CD4-positive, alpha-beta T cell treated with Interleukin-1 beta for 1 hour (primary cell): ENCODE measurements at places on chromosomes 11 and 22.

DNA sequence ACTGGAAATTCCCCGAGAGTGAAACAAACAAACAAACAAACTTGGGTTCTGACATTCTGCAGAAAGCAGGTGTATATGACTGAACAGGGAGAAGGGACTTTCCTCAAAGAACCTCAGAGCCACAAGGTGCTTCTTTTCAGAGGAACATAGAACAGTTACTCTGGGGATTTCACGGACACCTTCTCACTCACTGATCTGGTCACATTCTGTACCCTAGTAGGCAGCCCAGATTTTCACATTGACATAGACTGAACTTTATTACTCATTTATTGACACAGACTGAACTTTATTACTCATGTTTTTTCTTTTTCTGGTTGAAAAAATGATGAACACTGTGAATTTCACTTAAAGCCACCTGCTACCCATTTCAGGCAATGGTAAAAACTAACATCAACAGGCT lies 263.0 kb downstream of the OPCML start:
- DNase-seq = no peak

DNA sequence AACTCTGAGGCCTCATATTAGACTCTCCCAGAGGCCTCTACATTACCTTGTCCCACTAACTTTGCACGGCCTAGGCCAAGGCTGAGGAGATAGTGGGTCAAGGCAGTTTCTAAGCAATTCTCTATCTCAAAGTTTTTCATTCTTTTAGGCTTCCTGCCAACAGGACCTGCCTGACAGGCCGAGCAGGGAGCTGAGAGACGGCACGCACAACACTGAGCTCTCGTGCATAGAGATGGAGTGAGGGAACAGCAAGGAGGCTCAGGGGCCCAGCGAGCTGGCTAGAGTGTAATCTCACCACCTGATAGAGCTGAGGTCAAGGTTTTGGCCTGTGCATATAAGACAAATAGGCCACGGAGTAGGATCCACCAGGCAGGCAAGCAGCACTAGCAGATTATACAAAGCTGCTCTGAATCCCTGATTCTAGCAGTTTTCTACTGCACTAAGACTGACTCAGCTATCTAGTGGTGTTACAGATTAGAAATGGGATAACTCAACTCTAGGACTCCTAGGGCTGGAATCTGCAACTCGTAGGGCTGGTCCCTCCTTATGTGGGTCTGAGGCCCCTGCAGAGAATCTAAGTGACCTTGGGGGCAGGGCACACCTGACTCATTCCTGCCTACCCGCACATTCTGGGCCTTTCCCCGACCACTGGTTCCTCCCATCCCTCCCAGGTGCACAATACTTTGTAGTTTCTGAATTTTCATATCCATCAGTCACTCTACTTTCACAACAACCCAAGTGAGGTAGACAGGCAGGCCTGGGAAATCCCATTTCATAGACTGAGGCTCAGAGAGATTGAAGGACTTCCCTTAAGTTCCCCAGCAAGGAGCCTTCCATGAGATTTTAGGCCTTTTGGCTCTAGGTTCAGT lies 1.7 kb downstream of the CYB5R2 start:
- DNase-seq = no peak

DNA sequence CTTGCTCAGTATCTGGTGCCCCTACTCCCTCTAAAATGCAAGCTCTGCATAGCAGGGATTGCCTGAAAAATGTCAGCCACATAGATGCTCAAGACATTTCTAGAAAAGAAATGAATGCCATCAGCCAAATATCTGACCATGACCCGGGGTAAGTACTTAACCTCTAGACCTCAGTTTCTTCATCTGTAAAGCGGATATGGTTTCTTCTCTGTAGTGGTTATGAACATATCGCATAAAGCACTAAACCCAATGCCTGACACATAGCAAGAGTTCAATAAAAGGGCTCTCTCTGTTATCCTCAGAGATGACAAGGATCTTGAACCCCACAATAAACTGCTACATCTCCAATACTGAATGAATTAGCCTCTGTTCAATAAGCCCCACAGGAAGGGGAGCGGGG lies 122.6 kb downstream of the ABTB2 start:
- DNase-seq = no peak

GRCh38 chr11:4087551-4087950 lies 7.0 kb upstream of the RRM1 start:
- DNase-seq = no peak

GRCh38 chr11:121452609-121453150 lies at the start of gene SORL1-AS1:
Gene SORL1-AS1, minus strand, starts transcription at chr11:121452967.
- peak; percentile 69 for DNase-seq
